ENCODE measurements at places on chromosomes 3 and 15.

GRCh38 chr3:13281507-13282357 lies 138.4 kb downstream of the NUP210 start:
- DNase-seq = no peak

DNA sequence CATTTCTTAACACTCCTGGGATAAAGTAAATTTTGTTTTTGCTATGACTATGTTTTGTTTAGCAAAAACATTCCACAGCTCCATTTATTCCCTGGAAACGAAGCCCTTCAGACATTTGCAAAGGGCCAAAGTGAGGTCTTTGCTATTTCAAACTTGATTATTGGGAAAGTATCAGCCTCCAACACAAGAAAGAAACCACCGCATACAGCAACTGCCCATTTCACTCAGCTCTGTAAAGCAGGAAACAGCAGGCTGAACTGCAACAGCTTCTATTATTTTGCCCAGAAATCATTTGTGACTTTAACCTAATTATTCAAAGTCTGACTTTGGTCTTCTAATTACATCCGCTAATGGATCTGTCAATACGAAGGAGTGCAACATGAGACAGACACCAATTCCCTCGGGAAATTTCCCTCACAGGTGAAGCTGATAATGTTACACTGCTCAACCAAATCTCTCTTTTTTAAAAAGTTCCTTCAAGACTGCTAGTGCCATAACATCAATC lies 72.1 kb downstream of the RFTN1 start:
- DNase-seq = peak; percentile 2

GRCh38 chr3:69696367-69696766 lies 42.9 kb upstream of the MITF start:
- DNase-seq = no peak

DNA sequence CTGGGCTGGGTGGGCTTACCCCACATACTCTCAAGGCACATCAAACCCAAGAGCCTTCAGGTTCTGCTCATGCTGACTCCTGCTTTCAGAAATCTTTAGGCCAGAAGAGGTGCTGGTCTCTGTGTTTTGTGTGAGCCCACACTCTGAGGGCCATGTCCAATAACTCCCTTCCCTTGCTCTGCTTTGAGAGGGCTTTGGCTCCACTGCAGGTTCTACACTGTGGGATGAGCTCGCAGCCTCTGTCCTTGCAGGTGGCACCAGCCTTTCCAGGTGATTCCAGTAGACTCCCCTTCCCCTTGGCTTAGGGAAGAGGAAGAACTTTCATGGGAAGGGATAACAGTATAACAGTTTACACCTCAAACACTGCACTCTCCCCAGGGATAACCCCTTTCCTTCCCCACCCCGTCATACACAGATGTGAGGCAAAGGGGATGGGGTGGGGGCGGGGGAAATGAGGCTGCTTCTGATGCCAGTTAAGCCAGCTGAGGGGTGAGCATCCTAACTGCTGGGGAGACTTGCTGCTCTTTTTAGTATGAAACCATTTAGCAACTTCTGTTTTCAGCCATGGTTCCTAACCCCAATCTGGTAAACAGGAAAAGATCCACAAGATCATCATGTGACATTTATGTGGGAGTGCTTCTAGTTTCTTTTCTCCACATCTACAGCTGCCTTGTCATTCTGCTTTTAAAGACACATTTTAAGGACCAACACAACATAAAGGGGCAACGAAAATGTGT lies 262.4 kb downstream of the SLC9A9 start:
- no peak for DNase-seq

- DNase-seq = no peak
Observed at GRCh38 chr15:48683991-48684765, 38.7 kb upstream of the FBN1 start.

- no peak for DNase-seq
Observed at GRCh38 chr3:126850370-126851085, 132.4 kb upstream of the PLXNA1 start.

- no peak for DNase-seq
Observed at GRCh38 chr3:20160230-20160629, 25.8 kb downstream of the SGO1 start.

DNA sequence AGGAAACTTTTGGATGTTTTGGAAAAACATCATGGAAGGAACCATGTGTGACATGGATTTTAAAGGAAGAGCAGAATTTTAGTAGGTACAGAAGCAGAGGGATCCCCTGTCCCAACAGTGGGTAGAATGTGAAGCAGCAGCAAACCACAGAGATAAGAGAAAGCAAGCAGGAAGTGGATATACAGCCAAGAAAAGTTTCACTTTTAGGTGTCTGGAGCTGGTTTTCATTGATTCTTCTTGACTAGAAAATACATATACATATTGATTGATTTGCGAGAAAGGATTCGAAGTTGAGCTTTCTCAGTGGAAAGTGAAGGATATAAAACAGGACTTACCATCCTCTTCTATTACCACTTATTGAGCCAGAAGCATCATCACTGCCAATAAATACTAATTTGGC lies 133.5 kb downstream of the KCNMB2 start:
- no peak for DNase-seq

GRCh38 chr3:149600634-149601033 lies 57.2 kb downstream of the WWTR1 start:
- DNase-seq = no peak

DNA sequence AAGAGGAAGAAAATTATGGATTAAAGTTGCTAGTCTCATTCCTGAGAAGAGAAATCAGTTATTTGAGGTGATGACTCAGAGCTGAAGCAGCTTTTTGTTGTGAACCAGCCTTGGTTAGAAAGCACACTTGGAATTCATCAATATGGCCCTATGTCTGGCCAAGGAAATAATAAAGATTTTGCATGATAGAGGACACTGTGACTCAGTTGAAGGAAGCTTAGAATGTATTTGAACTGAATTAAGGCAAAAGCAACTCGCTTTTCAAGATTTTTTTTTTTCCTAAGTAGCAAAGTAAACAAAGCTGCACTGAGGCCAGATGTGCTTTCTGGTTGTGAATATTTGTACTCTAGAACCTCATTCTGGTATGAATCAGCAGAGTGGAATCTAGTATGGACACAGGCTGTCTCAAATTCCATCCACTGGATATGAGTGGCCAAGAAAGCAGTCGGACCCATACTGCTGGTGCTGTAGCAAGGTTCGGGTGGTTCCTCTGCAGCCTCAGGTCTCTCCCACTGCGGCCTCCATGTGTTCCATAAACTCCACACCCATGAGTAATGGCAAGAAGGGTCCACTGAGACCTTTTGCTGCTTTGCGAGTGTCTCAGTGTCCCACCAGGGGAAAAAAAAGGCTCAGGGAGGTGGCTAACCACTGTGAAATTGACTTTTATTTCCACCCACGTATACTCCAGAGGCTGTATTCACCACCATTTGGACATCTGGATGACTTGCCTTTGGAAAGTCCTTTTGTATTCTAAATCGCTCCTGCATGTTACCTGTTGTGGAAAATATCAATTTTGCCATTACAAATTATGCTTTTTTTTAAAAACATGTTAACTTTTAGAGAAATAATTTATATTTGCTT lies 53.1 kb downstream of the TGFBR2 start:
- no peak for DNase-seq

DNA sequence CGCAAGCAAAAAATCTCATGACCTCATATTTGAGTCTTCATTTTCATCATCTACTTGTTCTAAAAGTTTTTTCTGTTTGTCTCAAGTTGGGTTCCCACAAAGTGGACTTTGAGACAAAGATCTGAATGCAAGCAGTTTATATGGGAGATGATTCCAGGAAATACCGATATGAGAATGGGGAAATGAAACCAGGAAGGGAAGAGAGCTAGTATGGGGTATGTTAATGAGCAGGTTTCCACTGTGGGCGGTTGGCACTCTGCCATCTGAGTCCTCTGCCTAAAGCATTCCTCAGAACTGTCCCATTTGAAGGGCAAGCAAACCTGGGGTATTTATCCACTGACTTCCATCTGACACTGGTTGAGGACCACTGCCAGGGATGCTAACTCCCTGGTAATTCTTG lies 8.8 kb downstream of the ADPRH start:
- no peak for DNase-seq

DNA sequence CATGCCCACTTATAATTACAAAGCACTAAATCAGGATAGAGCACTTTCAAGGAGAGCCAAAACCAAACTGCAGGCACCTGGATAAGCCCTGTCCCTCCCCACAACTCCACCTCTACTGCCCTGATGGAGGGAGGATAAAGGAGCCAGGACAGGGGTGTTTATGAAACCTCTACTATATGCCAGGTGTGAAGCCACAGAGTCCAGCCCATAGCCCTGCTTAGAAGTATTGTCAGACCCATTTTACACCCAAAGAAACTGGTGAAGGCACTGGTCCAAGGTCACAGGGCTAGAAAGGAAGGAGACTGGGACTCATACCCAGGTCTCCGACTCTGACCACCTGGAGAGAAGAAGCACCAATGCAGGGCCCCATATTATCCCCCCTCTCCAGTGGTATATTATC lies 48.7 kb downstream of the SH3BP5 start:
- no peak for DNase-seq

GRCh38 chr3:148697306-148698189 lies at the start of gene AGTR1:
AGTR1 (plus strand) TSS chr3:148697903; CDS start chr3:148741036, 43,133 bp downstream.
- no peak for DNase-seq

GRCh38 chr15:68197170-68197492 lies 8.0 kb downstream of the CALML4 start:
- no peak for DNase-seq

GRCh38 chr3:161072211-161072621 lies 32.9 kb downstream of the B3GALNT1 start:
- no peak for DNase-seq
